ENCODE measurements at places on chromosomes 3 and 15. TPM values are rescaled to one million over a fixed set of nuclear protein-coding genes. Genes with fewer than 3 reads are reported as not detected.

- DNase-seq, result no peak
Measured at GRCh38 chr3:63349583-63350573, 71.8 kb downstream of the SYNPR start.

GRCh38 chr3:60080648-60081047, 1030.8 kb upstream of the CFAP20DC start:
- no peak for DNase-seq

DNA sequence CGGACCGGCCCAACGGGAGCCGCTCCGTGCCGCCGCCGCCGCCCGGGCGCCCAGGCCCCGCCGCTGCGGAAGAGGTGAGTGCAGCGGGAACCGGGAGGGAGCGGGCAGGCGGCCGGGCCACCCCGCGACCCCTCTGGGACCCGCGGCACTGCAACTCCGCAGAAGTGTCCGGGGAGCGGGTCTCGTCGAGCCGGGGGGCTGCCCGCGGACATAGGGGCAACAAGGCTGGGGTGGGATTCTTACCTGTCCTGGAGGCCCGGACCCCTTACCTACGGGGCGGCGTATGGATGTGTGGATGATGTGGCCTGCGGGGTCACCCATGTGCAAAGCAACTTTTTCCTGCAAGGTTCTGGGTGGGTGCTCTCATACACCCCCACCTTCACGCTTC, 361 bp downstream of the SEMA3F start:
- DNase-seq, result no peak

GRCh38 chr3:137110392-137110996, 152.7 kb downstream of the IL20RB start:
- DNase-seq, result no peak

DNA sequence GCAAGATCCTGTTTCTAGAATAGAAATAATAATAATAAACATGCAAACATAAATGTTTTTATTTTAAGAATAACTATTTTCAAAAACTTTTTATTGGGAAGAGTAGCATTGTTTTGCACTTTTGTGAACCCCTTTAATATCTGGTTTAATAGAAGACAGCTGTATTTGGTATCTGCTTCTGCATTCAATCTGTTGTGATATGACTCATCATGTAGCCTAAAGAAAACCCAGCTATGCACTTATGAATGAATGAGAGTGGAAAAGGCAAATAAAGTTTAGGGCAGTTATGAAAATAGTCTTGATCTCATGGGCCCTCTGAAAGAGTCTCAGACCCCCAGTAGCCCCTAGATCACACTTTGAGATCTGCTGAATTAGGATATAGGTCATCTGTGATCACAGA, 100.4 kb upstream of the PPP2R3A start:
- DNase-seq, result no peak

GRCh38 chr3:194082743-194083636, 53.0 kb upstream of the HES1 start:
- DNase-seq, result peak; percentile 62

DNA sequence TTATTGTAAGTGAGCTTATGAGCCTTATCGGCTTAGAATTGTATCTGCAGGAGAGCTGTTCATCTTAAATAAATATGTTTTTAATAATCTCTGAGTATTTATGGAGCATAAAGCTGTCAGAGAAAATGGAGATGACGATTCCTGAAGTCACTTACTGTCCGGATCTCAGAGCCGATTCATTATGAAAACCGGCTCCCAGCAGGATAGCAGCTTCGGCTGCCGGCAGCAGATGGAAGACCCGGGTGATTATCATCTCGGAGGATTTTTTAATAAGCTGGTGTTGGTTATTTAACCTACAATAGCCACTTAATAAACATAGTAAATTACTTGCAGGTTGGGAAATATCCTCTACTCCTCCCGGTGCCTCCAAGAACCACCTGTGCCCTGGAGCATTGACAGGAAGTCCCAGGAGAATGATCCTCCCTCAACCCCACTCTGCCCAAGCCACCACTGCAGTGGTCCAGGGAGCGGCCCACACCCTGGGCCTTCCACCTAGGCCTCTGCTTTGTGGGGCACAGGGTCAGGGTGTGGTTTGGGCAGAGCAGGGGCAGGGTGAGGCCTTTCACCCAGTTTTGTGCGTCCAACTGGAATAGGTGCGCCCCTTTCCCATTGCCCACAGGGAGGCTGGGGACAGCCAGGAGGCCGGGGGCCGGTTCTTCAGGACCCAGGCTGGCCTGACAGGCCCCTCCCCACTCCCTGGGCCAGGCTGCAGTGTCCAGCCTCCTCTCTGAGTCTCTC, 42.2 kb upstream of the PRR23E start:
- no peak for DNase-seq

- no peak for DNase-seq
Measured at GRCh38 chr15:95832668-95833067, 497.8 kb upstream of the NR2F2 start.

- DNase-seq, result no peak
Measured at GRCh38 chr3:159059395-159059794, 257.5 kb downstream of the MFSD1 start.

DNA sequence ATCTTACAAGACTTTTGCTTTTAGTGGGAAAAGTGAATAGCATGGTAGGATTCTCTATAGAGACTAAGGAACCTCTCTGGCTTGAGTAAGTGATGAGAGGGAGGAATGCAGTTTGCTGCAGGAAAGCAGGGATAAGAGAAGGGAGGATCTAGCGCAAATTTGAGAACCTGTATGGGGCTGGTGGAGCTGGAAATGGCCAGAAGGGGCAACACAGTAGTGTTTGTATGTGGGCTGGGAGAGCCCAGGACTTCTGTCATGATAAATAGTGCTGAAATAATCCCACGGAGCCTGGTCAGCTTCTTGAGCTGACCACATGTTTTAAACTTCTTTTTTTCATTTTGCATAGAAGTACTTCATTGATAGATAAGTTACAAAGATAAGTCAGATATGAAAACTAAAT, 11.2 kb upstream of the SHC4 start:
- DNase-seq, result no peak

- DNase-seq, result peak; percentile 18
Measured at GRCh38 chr15:24955531-24955921, 739 bp downstream of the SNRPN start.

GRCh38 chr15:27933562-27933961, 165.6 kb downstream of the OCA2 start:
- no peak for DNase-seq

DNA sequence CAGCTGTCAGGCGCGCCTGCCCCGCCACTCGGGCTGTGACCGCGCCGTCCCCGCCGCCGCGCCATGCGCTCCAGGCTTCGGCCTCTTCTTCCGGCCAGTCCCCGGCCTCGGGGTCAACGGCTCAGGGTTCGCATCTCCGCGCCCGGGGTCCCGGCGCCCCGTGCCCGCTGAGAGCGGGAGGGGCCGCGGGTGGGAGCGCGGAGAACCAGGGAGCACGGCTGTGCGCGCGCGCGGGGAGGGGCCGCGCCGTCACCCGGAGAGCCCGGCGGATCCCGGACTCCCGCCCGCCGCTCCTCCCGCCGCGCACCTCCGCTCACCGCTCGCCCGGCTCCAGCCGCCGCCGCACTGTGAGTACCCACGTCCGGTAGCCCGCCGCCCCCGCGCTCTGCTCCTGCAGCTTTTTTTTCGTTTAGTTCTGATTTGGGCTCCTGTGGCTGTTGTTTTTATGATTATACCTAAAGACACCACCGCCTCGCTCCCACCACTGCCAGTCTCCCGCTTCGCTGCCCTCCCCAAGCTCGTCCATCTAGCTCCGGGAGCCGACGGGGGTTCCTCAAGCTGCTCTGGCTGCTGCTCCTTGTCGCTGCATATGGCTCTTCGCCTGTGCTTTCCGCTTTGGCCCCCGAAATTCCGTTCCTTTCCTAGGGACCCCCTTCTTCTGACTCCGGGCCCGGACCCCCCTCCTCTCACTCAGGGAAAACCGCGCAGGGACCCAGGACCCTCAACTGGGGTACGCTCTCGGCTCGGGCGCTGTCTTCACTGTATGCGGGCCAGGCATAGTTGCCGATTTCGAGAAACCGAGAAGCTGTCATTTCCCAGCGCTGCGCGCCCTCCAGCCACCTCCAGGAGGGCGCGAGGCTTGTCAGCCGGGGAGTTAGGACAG, 1.8 kb upstream of the SKOR1 start:
- DNase-seq, result no peak

- no peak for DNase-seq
Measured at GRCh38 chr15:73910522-73911303, 15.5 kb upstream of the LOXL1 start.

- DNase-seq, result no peak
Measured at GRCh38 chr15:63079947-63080626, 37.5 kb downstream of the TPM1 start.

GRCh38 chr3:128794067-128794768, 68.2 kb downstream of the RAB7A start:
- DNase-seq, result no peak

DNA sequence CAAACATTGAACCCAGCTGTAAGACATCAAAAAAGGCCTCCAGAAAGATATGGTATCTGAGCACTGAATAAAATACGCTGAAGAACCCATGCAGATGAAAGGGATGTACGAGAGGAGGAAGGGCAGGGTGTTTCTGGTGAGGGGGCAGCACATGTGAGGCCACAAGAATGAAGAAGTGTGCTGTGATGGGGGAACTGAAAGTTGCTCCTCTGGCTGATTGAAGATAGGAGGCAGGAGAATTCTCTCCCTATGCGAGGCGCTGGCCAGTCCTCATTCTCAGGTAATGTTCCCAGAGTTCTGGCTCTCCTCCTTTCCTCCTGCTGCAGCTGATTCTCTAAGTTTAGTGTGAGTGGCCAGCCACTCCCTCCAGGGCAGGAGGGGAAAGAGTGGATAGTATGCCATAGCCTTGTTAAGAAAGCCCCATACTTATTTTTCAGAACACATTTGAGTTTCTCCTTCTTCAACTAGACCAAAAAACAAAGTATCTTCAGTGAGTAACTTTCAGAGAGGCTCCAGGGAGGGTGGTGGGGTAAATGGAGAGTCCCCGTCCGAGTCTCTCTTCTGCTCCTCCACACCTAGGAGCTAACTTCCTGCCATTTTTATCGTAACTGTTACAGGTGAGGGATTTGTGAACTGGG, 26.9 kb upstream of the MYO1E start:
- DNase-seq, result no peak

GRCh38 chr3:105598042-105598796, 231.5 kb downstream of the ALCAM start:
- DNase-seq, result no peak

GRCh38 chr3:22981861-22982260, 221.3 kb upstream of the UBE2E2 start:
- no peak for DNase-seq

DNA sequence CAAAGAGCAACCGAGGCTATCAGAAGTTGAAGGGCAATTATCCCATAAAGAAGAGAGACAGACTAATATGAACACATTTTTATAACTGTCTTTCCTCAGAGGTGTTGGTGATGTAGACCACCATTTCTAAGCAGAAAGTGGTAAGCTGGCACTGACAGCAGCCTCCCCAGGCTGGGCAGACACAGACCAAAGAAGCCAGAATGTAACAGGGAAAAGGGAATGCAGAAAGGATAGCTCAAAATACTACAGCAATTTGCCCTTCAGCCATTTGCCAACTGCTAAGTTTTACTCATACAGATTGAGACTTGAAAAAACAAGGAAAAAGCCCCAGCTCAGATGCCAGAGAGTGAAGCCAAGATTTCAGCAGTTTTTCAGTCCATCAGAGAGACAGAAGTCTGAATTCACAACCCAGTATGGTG, 73.5 kb upstream of the ABI3BP start:
- no peak for DNase-seq

GRCh38 chr3:153052096-153052460, 109.9 kb upstream of the RAP2B start:
- DNase-seq, result no peak

The ZWILCH gene
- 2.0 TPM for total RNA-seq

The C3orf49 gene
- total RNA-seq, result not detected

The CLDN16 gene
- not detected for total RNA-seq

The LRRC3B gene
- 0.55 TPM for total RNA-seq

The MRPL46 gene
- total RNA-seq, result 80.8 TPM

The ST8SIA2 gene
- 3.6 TPM for total RNA-seq

The SRGAP3 gene
- 10.3 TPM for total RNA-seq

Data from left ventricle myocardium inferior (tissue), 1 donor.